ENCODE measurements at places on chromosomes 7 and 10.

GRCh38 chr10:116538456-116538855 is 7.3 kb upstream of the PNLIP start:
- no peaks in the 10 kb centered on the region for H3K27me3 ChIP-seq
- no peaks in the 10 kb centered on the region for H3K4me1 ChIP-seq
- no peak overlapping the region for H3K27ac ChIP-seq
- DNase-seq, result no peak

- peak; percentile 76 for DNase-seq
- no peaks in the 10 kb centered on the region for H3K27me3 ChIP-seq
- H3K4me1 ChIP-seq, result no peaks in the 10 kb centered on the region
- H3K27ac ChIP-seq, result no peak overlapping the region
- no peaks in the 10 kb centered on the region for H3K36me3 ChIP-seq
- H3K4me3 ChIP-seq, result no peak overlapping the region
Measured at GRCh38 chr10:4656576-4657194, 169.3 kb upstream of the AKR1E2 start.

DNA sequence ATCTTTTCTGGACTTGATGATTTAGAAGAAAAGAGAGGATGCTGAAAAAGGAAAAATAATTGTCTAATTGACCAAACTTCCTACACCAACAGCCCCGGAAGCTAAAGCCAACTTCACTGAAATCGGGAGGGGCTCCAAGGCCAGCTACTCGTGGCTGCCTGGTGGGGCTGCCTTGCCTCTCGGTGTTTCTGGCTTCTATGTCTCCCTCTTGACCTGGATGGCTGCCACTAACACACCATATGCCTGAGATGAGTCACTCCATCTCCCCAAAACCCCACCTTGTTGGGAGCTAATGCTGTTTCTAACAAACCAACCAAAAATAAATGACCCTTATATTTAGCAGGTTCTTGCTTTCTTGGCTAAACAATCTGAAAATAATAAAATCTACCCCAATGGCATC is 87.6 kb upstream of the AFAP1L2 start:
- no peaks in the 10 kb centered on the region for H3K27me3 ChIP-seq
- no peaks in the 10 kb centered on the region for H3K36me3 ChIP-seq
- H3K4me1 ChIP-seq, result peaks cover 6% of the 10 kb centered on the region
- H3K27ac ChIP-seq, result no peak overlapping the region
- no peak overlapping the region for H3K4me3 ChIP-seq

DNA sequence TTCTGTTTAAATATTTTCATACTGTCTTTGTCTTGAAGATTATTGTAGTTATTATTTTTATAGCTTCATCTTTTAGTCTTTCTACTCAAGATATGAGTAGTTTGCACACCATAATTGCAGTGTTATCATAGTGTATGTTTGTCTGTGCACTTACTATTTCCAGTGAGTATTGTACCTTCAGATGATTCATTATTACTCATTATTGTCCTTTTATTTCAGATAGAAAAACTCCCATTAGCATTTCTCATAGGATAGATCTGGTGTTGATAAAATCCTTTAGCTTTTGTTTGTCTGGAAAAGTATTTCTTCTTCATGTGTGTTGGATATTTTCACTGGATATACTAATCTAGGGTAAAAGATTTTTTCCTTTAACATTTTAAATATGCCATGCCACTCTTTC is 646.2 kb upstream of the GRM3 start:
- H3K27me3 ChIP-seq, result no peaks in the 10 kb centered on the region
- no peaks in the 10 kb centered on the region for H3K4me1 ChIP-seq
- DNase-seq, result no peak
- H3K4me3 ChIP-seq, result no peak overlapping the region

DNA sequence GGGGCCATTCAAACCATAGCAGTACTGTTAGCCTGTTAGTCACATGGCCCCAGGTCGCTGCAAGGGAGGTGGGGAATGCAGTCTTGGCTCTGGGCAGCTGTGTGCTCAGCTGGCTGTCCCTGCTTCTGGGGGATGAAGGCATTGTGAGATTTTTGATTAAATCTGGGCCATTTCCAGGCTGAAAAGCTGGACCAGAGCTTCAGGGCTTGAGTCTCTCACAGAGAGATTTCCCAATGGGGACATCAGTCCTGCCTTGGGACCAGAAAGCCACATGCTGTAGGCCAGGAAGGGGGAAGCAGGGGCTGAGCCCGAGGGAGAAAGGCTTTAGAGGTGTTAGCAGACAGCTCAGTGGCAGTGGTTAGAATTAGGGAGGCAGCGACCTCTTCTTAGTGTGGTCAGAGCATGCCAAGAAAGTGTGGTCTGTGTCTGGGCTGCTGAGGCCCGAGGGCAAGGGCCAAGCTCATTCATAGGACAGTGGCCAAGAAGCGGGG is 33.6 kb downstream of the PALD1 start:
- DNase-seq, result peak; percentile 53
- no peak overlapping the region for H3K4me3 ChIP-seq
- peak overlapping the region; percentile 24 for H3K27ac ChIP-seq

DNA sequence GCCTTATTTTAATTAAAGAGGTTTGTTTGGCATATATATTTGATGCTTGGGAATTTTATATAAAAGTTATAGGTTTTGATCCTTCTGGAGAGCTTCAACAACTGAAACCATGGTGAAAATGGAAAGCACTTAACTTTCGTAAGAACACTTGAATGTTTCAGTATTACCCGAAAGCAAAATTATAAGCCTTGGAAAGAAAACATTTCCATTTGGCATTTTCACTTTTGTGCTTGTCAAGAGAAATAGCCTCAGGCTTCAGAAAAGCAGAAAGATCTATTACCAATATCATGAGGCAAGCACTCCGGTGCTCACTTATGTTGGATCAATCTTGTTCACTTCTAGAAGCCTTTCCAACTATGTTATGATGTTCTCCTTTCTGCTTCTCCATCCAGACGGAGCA is 256.0 kb downstream of the TRIL start:
- no peak overlapping the region for H3K27ac ChIP-seq
- no peaks in the 10 kb centered on the region for H3K4me1 ChIP-seq
- H3K4me3 ChIP-seq, result no peak overlapping the region
- no peaks in the 10 kb centered on the region for H3K36me3 ChIP-seq
- H3K27me3 ChIP-seq, result no peaks in the 10 kb centered on the region

DNA sequence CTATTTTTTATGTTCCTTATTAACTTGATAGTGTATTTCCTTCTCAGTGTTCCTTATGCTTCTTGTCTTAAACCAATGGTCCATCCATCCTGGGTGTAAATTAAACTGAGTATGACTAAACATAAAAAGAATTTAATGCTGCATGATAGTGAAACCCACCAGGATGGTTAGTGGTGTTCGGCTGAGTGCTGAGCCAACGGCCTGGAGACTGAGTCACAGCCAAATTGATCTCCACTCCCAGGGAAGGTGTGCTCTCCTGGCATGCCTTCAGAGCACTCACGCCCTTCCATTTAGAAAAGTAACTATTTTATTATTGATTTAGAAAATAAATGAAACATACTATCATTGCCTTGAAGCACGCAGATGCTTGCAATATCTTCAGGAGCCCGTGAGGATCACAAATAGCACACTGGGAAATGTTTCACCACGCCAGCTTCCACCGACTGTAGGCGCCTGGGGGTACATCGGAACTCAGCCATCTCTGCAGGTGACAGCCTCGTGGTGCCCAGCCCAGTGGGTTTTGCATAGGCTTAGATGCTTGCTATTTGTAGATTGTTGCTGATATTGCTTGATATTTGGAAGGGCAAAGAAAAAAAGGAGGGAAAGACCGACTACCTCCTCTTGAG is 40.0 kb upstream of the LOXL4 start:
- H3K4me3 ChIP-seq, result no peak overlapping the region
- H3K36me3 ChIP-seq, result no peaks in the 10 kb centered on the region
- no peaks in the 10 kb centered on the region for H3K27me3 ChIP-seq
- no peak overlapping the region for H3K27ac ChIP-seq

DNA sequence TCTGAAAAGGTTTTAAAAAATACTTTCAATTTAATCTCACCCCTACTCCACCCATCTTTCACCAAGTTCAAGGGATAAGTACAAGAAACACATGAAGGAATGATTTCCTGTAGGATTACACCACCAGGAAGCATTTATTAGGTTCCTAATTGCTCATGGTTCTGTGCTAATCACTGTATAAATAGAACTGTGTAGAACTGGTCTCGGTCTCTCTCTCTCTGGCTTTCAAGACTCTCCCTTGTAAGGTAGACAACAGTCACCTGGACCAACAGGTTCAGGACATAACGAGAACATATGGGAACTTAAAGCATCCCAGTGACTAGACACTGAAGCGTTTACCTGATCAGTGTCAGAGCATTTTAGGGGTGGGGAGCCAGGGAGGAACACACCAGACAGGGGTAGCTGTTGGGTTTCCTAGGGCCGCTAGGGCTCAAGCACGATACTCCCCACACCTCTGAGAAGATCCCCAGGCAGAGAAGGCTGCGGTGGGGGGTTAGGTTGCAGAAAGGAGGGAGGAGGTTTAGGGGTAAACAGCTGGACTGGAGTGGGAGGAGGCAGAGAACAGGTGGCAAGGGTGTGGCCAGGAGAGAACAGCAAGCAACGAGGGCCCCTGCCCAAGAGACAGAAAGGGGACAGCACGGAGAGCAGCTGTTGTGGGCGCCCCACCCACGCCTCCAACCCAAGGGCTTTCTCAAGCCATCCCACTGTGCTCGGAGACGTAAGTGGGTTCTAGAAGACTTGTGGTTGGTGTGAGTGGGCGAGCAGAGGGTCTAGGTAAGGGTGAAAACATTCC is 52.5 kb upstream of the USP6NL start:
- H3K4me3 ChIP-seq, result no peak overlapping the region
- no peaks in the 10 kb centered on the region for H3K36me3 ChIP-seq
- no peaks in the 10 kb centered on the region for H3K4me1 ChIP-seq
- no peak for DNase-seq
- no peaks in the 10 kb centered on the region for H3K27me3 ChIP-seq

DNA sequence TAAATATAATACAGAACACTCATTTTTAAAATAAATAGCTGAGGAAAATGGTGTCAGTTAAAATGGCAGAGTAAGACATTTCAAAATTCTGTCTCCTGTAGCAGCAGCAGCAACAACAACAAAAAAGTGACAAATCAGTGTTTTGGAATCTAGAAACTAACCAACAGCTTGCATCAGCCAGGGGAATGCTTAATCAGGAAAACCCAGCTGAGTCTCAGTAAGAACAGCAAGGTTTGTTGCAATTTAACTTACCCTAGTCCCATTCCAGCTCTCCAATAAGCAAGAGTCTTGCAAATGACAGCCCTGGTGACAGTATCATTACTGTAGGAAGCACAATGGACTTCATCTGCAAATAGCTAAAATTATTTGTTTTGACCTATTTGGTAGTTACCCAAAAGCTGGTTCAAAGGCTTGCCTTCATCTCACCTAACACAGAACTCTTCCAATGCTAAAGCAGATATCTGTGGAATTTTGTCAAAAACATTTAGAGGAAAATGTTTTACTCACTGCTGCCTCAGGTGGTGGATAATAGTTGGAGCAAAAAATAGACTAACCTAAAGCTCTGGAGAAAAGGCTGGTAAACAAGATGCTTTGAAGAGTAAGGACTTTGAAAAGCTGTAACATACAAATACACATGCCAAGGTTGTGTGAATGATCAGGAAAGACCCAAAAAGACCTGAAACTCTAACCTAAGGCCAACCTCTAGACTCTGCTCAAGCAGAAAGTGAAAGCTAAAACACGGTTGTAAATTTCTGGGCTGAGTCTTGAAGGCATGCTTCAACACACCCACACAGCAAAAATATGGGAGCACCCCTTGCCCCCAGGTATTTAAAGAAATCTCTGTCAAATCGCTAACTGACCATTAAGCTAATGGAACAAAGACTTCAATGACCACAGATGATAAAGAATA is 9.9 kb upstream of the ARHGAP22 start:
- no peak overlapping the region for H3K27ac ChIP-seq
- peak; percentile 52 for DNase-seq
- no peaks in the 10 kb centered on the region for H3K27me3 ChIP-seq

- H3K4me3 ChIP-seq, result no peak overlapping the region
- H3K36me3 ChIP-seq, result no peaks in the 10 kb centered on the region
- no peak overlapping the region for H3K27ac ChIP-seq
Measured at GRCh38 chr7:18400275-18400674, 95.3 kb upstream of the HDAC9 start.

GRCh38 chr7:121329191-121330052 is 622 bp downstream of the WNT16 start:
- DNase-seq, result peak; percentile 64
- peak overlapping the region; percentile 16 for H3K4me3 ChIP-seq
- no peak overlapping the region for H3K27ac ChIP-seq
- H3K27me3 ChIP-seq, result peaks cover 15% of the 10 kb centered on the region
- no peaks in the 10 kb centered on the region for H3K4me1 ChIP-seq

GRCh38 chr10:65893676-65894075 is 1032.2 kb upstream of the LRRTM3 start:
- H3K27me3 ChIP-seq, result no peaks in the 10 kb centered on the region
- DNase-seq, result no peak
- H3K4me3 ChIP-seq, result no peak overlapping the region
- no peaks in the 10 kb centered on the region for H3K4me1 ChIP-seq

DNA sequence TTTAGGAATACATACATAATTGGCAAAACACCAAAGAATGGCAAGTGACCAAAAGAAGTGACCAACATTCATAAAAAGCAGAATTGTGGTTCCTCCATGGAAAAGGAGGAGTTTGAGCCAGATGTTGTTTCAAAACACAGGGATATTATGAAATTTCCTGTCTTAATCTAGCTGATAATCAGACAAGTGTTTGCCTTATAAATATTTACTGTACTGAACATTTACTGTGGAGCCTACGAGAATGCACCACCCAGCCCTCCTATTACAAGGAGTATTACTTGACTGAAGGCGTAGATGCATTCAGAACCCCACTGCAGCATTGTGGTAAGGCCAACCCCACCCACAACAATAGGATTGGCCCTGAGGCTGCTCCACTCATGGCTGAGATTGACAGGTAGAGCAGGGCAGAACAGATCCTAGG is 118.9 kb downstream of the AKR1D1 start:
- DNase-seq, result no peak
- H3K27me3 ChIP-seq, result no peaks in the 10 kb centered on the region
- no peak overlapping the region for H3K4me3 ChIP-seq
- no peak overlapping the region for H3K27ac ChIP-seq
- no peaks in the 10 kb centered on the region for H3K4me1 ChIP-seq
- no peaks in the 10 kb centered on the region for H3K36me3 ChIP-seq

DNA sequence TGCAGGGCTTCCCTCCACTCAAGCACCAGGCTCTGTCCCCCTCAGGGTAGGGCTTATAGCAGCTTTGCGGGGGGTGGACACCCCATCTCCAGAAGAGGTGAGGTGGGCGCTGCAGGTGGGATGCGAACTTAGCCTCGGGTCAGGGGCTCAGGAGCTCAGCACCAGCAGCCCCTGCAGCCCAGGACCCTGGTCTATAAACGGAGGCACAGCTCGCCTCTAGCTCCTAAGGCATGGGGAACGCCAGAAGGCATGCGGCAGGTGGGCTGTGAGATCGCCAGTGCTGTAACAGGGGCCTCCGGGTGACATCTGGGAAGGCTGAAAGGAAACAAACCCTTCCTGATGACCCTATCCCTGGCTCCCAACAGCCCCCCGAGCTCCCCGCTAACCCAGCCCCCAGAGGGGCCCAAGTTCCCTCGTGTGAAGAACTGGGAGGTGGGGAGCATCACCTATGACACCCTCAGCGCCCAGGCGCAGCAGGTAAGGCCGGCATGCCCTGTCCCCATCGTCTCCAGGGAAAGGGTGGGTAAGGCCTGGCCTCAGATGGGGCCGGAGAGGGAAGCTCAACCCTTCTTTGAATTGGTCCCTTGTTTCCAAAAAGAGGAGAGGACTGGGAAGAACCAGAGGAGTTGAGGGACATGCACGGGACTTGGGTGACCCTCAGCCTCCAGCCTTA is 4.2 kb downstream of the NOS3 start:
- H3K4me3 ChIP-seq, result no peak overlapping the region
- H3K27ac ChIP-seq, result peak overlapping the region; percentile 27
- H3K27me3 ChIP-seq, result no peaks in the 10 kb centered on the region
- no peak for DNase-seq
